ENCODE measurements at places on chromosomes 2 and 18. TPM values are rescaled to one million over a fixed set of nuclear protein-coding genes. Genes with fewer than 3 reads are reported as not detected.

The KRTCAP3 gene
- not detected for total RNA-seq

DNA sequence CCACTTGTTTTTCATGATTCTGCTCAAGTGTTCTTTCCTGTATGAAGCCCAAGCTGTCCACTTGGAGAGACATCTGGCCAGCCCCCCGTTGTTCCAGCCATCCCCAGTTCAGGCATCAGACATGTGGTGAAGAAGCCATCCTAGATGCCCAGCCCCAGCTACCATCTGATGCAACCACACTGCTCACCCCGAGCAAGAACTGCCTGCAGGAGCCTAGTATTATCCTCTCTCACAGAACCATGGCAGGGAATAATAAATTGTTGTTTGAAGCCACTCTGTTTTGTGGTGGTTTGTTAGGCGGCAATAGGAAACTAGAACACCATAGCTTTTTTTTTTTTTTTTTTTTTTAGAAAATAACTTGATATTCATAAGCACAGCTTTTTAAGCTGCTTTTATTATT is 19.5 kb upstream of the DARS1 start:
- no peak for DNase-seq

DNA sequence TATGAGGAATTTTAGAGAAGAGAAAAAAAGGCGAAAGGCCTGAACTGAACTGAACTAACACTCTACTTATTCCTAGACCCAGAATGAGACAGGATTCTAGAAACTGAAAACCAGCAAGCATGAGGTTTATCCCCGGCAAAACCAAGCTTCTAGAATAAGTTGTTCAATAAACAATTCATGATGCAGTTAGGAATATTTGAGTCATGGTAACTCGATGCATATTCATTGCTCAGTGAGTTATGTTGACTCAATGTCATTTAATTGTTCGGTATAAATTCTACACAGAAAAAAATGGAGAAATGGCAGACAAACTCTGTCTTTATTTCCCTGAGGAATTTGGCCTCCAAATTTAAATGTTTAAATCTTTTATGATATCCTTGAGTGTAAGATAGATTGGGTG is 321.5 kb downstream of the SATB2 start:
- DNase-seq = peak; percentile 18

- DNase-seq = no peak
Measured at GRCh38 chr2:23036629-23037028, 348.4 kb upstream of the KLHL29 start.

- DNase-seq = no peak
Measured at GRCh38 chr18:13247506-13247905, 28.9 kb downstream of the LDLRAD4 start.

DNA sequence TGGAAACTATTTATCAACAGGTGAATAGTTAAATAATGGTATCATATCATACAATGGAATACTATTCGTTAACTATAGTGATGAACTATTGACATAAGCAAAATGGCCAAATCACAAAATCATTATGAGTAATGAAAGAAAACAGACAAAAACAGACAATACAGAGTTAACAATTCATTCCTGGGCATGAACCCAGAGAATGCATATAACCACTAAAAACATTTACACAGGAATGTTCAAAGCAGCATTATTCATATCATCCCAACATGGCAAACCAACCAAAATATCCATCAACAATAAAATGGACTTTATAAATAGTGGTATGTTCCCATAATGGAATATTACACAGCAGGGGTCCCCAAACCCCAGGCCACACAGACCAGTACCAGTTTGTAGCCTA is 131.2 kb upstream of the CYP1B1 start:
- DNase-seq = peak; percentile 49

The GTF3C2 gene
- total RNA-seq = 27.2 TPM

DNA sequence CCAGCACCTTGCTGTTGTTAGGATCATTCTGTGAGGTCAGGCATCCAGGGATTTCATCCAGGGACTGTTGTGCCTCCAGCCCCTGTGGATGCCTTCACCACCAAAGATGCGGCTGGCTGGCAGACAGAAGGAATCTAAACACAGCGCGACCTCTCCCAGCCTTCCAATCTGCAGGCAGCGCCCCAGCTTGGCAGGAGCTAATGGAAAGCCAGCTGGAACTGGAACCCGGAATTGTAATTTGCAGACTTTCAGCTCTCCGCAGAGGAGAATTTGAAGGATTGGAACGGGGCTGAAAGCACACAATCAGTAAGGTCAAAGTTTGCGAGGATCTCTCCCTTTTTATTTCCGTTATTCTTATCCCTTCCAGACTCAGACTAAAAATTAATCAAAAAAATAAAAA is 127.8 kb downstream of the TRIB2 start:
- peak; percentile 35 for DNase-seq

DNA sequence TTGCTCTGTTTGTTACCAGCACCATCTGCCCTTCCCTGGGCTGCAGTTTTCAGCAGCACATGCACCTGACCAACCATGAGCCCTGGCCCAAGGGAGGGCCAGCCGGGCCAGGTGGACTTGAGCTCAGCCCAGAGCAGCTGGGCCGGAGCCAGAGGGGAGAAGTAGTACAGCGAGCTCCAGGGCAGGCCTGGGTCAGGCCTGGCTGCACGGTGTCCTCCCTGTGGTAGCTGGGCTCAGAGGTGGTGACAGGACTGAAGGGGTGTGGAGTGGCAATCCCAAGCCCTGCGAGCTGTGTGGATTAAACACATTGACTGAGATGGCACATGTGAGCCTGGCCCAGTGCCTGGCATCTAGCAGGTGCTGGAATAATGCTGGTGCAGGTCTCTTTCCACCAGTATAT is 222.2 kb downstream of the GLI2 start:
- no peak for DNase-seq

DNA sequence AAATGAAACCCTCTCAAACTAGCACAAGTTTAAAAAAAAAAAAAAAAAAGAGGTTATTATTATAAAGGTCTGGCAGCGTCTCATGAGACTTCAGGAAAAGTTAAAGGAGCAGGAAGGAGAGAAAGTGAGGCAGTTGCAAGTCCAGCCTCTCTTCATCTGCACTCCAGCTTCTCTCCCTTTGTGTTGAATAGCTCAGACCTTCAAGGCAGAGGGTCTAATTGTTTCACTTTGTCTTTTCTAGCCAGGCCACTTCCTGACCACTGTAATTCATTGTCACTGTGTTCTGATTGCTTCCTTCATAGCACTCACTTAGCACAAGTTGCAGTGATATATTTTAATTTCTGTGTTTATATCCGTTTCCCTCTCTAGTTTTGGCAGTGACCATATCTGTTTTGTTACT is 99.9 kb downstream of the SPATS2L start:
- DNase-seq = no peak

DNA sequence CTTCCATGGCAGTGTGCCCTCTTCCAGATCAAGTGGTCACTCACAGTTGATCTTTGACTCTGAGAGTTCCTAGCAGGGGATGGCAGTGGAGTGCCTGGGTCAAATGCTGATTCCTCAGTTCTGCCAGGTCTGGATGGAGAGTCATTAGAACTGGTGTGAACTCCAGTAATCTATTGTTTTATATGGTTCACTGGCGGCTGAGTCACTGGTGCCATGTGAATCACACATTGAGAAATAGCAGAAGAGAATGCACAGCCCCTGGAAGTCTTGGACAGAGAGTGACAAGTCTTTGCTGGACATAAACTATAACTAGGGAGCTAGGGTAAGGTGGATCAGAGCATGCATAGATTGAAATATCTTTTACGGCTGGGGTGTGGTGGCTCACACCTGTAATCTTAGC is 86.9 kb downstream of the EIF2AK3 start:
- peak; percentile 69 for DNase-seq

Data from fibroblast of the aortic adventitia (primary cell).